ENCODE measurements at places on chromosomes 2 and 18. TPM values are rescaled to one million over a fixed set of nuclear protein-coding genes. Genes with fewer than 3 reads are reported as not detected.

- no peaks in the 10 kb centered on the region for H3K36me3 ChIP-seq
- H3K4me1 ChIP-seq = no peaks in the 10 kb centered on the region
- no peak for DNase-seq
- 0 out of 3 replicates have a peak, but pooled peaks cover 3% of the 10 kb centered on the region for H3K27me3 ChIP-seq
- no peak overlapping the region for H3K27ac ChIP-seq
These were observed 287.6 kb upstream of the HNRNPA3 start for GRCh38 chr2:176924909-176925534.

DNA sequence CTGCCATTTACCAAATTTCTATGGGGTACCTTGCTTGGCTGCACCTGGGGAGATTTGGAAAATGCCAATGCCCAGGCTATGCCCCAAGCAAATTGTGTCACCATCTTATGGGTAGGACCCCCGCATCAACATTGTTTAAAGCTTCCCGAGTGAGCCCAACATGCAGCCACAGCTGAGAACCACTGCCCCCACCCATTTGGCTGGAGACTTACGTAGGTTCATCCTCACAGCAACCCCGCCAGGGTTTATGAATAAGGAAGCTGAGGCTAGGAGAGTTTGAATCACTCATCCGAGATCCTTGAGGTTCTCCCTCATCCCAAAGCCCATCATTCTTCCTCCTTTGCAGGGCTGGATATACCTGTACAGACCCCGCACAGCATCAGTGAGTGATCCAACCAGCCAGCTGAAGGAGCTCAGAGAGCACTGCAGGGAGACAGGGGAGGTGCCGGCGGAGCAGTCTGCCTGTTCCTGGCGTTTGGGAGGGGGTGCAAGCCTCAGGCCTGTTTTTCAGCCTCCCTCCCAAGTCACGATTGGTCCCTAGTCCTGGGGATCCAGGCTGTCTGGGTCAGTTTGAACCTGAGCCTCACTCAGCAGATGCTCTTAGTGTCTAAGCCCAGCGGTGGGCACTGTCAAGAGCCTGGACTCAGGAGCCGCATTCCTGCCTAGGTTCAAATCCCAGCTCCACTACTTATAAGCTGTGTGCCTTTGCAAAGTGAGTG is 164.9 kb downstream of the SMAD7 start:
- DNase-seq = no peak
- peaks cover 19% of the 10 kb centered on the region for H3K4me1 ChIP-seq
- no peak overlapping the region for H3K27ac ChIP-seq
- H3K27me3 ChIP-seq = no peaks in the 10 kb centered on the region
- no peak overlapping the region for H3K4me3 ChIP-seq

DNA sequence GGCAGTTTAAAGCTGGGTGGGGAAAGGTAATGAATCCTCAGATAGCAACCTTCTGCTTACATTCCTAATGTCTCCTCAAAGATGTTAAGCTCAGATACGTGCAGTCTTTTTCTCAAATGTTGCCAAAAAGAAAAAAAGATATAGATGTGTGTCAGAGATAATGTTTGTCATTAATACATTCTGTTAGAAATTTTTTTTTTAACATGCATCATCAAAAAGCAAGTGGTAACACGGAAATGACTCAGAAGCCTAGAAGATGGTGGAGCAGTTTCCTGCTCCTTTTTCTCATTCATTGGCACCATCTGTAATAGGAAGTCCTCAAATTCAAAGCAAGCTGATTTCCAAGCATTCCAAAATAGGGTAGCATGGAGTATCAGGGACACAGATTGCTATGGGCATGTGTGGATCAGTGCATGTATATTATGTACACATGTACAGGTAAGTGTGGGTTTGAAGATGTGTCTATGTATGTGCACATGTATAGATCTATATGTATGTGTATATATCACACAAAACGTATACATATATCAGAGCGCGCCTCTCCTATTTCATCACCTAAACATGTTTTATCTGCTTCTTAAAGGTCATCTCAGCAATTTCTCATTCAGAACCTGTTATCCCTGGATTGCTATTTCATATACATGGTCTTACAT is 79.9 kb upstream of the ITGB6 start:
- no peak overlapping the region for H3K27ac ChIP-seq
- H3K4me3 ChIP-seq = no peak overlapping the region
- no peaks in the 10 kb centered on the region for H3K27me3 ChIP-seq
- H3K36me3 ChIP-seq = peaks cover 50% of the 10 kb centered on the region
- DNase-seq = no peak
- peaks cover 13% of the 10 kb centered on the region for H3K4me1 ChIP-seq

Gene EML6
- 19.9 TPM for total RNA-seq

Gene FAM228A
- not detected for total RNA-seq

- no peaks in the 10 kb centered on the region for H3K36me3 ChIP-seq
- DNase-seq = no peak
- H3K4me1 ChIP-seq = no peaks in the 10 kb centered on the region
- H3K27ac ChIP-seq = no peak overlapping the region
These were observed 19.3 kb upstream of the TMEM18 start for GRCh38 chr2:696463-696862.

DNA sequence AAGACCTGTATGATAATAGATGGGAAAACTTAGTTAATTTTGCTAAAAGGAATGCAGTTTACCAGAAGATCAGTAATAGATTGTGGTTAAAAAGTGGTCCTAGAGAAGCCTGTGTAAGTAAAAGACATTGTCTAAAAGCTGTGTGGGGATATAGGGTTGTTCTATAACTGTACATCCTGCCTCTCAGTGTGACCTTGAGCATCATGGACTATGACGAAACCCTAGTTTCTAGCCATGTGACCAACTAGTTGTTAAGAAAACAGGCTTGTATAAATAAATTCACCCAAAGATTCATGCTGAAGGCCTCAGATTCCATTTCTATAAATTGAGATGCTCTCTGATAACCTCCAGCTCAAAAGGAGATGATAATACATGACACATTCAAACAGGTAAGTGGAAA is 160.7 kb downstream of the IKZF2 start:
- no peaks in the 10 kb centered on the region for H3K27me3 ChIP-seq
- H3K36me3 ChIP-seq = no peaks in the 10 kb centered on the region
- DNase-seq = peak; percentile 50
- H3K27ac ChIP-seq = no peak overlapping the region

Gene IRS1
- 8.7 TPM for total RNA-seq

GRCh38 chr18:77529492-77530176 is 280.0 kb downstream of the GALR1 start:
- no peaks in the 10 kb centered on the region for H3K36me3 ChIP-seq
- H3K4me1 ChIP-seq = no peaks in the 10 kb centered on the region
- DNase-seq = no peak
- no peaks in the 10 kb centered on the region for H3K27me3 ChIP-seq

- no peak overlapping the region for H3K27ac ChIP-seq
- peaks cover 37% of the 10 kb centered on the region for H3K4me1 ChIP-seq
- no peaks in the 10 kb centered on the region for H3K36me3 ChIP-seq
- no peaks in the 10 kb centered on the region for H3K27me3 ChIP-seq
These were observed 7.7 kb upstream of the SPATS2L start for GRCh38 chr2:200298816-200299215.

Gene CAB39
- total RNA-seq = 45.3 TPM

GRCh38 chr2:126686841-126687485 is 31.0 kb downstream of the GYPC start:
- H3K27ac ChIP-seq = no peak overlapping the region
- H3K27me3 ChIP-seq = peaks cover 3% of the 10 kb centered on the region
- no peak overlapping the region for H3K4me3 ChIP-seq
- H3K36me3 ChIP-seq = no peaks in the 10 kb centered on the region
- no peaks in the 10 kb centered on the region for H3K4me1 ChIP-seq
- DNase-seq = no peak

- H3K4me1 ChIP-seq = no peaks in the 10 kb centered on the region
- H3K4me3 ChIP-seq = no peak overlapping the region
- H3K36me3 ChIP-seq = no peaks in the 10 kb centered on the region
- H3K27me3 ChIP-seq = peaks cover 3% of the 10 kb centered on the region
- no peak for DNase-seq
These were observed 140.5 kb downstream of the UXS1 start for GRCh38 chr2:106053581-106053980.

DNA sequence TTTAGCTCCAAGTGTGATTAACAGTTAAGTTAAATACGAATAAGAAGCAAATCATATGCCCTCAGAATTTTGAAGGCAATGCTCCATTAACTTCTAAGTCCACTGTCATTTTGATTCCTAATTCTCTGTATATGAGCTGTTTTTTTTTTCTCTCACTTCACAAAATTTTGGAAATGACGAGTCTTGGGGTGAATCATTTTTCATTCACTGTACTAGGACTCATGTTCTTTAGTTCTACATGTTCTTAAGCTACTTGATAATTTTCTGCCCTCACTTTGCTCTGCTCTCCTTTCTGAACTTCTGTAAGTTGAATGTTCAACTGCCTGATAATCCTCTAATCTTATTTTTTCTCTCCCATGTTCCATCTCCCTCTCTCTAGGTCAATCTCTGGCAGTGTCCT is 141.0 kb downstream of the THADA start:
- H3K27me3 ChIP-seq = no peaks in the 10 kb centered on the region
- H3K4me1 ChIP-seq = peaks cover 99% of the 10 kb centered on the region

GRCh38 chr2:235523486-235524150 is 29.8 kb downstream of the AGAP1 start:
- no peaks in the 10 kb centered on the region for H3K36me3 ChIP-seq
- no peak for DNase-seq
- H3K27me3 ChIP-seq = no peaks in the 10 kb centered on the region
- H3K27ac ChIP-seq = no peak overlapping the region
- H3K4me3 ChIP-seq = no peak overlapping the region
- H3K4me1 ChIP-seq = peaks cover 22% of the 10 kb centered on the region

GRCh38 chr2:101628030-101628392 is 69.5 kb upstream of the MAP4K4 start:
- H3K4me1 ChIP-seq = peaks cover 61% of the 10 kb centered on the region
- no peak overlapping the region for H3K4me3 ChIP-seq
- H3K27me3 ChIP-seq = no peaks in the 10 kb centered on the region
- H3K36me3 ChIP-seq = no peaks in the 10 kb centered on the region
- peak overlapping the region; percentile 36 for H3K27ac ChIP-seq
- no peak for DNase-seq

DNA sequence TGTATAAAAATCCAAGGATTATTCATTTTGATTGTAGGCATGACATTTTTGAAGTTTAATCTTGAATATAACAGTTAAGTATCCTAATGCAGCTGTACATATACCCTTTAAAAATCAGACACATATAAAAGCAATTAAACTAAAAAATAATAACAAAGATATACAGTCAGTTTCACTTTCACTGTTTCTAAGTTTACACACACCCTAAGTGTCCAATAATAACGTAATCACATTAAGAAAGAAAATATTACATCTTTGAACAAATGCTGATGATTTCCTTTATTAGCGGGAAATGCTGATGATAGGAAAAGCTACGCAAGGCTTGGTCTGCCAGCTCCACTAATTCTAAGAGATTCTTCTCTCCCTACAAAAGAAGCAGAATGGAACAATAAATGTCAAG is 38.8 kb downstream of the RTTN start:
- peaks cover 16% of the 10 kb centered on the region for H3K36me3 ChIP-seq
- H3K27ac ChIP-seq = no peak overlapping the region
- no peaks in the 10 kb centered on the region for H3K27me3 ChIP-seq
- no peaks in the 10 kb centered on the region for H3K4me1 ChIP-seq

DNA sequence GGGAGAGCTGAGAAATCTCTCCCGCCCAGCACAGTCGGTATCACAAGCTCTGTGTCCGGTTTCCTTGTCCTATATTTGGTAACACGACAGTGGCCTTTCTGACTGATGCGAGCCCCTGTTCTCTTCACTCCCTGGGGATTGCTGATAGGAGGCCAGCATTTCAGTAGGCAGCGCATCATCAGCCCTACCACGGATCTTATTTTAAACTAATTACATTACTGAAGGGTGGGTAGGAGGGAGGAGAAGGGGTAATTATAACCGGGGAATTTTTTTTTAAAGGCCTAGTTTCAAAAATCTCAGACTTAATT is 125.6 kb upstream of the LGALSL start:
- no peaks in the 10 kb centered on the region for H3K4me1 ChIP-seq
- DNase-seq = no peak
- H3K27ac ChIP-seq = no peak overlapping the region
- no peaks in the 10 kb centered on the region for H3K36me3 ChIP-seq
- H3K4me3 ChIP-seq = no peak overlapping the region

DNA sequence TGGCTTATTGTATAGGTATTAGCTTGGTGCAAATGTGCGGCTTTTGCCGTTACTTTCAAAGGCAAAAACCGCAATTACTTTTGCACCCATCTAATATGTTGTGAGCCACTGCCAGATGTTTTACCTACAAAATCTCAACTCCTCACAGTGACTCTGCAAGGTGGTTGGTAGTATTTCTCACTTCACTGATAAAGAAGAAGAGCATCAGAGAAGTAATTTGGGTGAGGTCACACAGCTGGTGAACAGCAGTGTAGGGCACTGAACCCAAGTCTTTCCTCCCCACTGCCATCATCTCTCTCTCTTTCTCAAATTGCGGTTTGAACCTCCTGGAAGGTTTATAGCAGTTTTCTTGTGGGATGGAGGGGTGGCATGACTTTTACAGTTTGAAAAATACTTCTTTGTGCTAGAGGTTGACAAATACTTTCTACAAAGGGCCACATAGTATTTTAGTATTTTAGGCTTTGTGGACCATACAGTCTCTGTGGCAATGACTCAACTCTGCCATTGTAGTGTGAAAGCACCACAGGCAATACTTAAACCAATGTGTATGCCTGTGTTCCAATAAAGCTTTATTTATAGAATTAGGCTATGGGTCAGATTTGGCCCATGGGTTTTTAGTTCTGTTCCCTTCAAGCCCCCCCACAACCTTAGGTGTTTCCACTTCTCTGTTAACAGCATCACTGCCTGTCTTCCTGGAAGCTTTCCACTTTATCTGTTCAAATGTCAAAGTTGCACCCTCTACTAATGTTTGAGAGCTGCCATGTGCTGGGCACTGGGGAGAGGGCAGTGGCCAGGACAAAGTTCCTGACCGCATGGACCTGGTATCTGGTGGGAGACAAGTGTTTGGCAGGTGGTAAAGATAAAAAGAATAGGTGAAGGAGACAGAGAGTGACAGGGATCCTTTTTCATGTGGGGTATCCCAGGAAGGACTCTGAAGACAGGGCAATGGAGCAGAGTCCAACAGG is 30.1 kb downstream of the FHOD3 start:
- H3K27me3 ChIP-seq = peaks cover 6% of the 10 kb centered on the region
- H3K27ac ChIP-seq = no peak overlapping the region
- no peak overlapping the region for H3K4me3 ChIP-seq
- DNase-seq = no peak
- H3K36me3 ChIP-seq = no peaks in the 10 kb centered on the region

- no peaks in the 10 kb centered on the region for H3K27me3 ChIP-seq
- peak; percentile 20 for DNase-seq
- H3K4me1 ChIP-seq = peaks cover 5% of the 10 kb centered on the region
- H3K27ac ChIP-seq = no peak overlapping the region
These were observed 5.1 kb downstream of the SERPINB8 start for GRCh38 chr18:63974991-63975390.

GRCh38 chr2:121263996-121264715 is 20.8 kb downstream of the TFCP2L1 start:
- H3K36me3 ChIP-seq = no peaks in the 10 kb centered on the region
- no peak overlapping the region for H3K27ac ChIP-seq
- no peak for DNase-seq
- no peak overlapping the region for H3K4me3 ChIP-seq
- peaks cover 19% of the 10 kb centered on the region for H3K27me3 ChIP-seq

- no peaks in the 10 kb centered on the region for H3K27me3 ChIP-seq
- no peaks in the 10 kb centered on the region for H3K36me3 ChIP-seq
- no peak overlapping the region for H3K27ac ChIP-seq
- no peak for DNase-seq
- H3K4me3 ChIP-seq = no peak overlapping the region
These were observed 194.4 kb upstream of the ITGA4 start for GRCh38 chr2:181262782-181263181.

Data from HepG2 (cell line).